Midbrain (tissue), 1 donor: ENCODE measurements at places on chromosomes 11 and 22.

GRCh38 chr11:78019808-78020207 is 3.3 kb downstream of the KCTD14 start:
- DNase-seq: no peak

DNA sequence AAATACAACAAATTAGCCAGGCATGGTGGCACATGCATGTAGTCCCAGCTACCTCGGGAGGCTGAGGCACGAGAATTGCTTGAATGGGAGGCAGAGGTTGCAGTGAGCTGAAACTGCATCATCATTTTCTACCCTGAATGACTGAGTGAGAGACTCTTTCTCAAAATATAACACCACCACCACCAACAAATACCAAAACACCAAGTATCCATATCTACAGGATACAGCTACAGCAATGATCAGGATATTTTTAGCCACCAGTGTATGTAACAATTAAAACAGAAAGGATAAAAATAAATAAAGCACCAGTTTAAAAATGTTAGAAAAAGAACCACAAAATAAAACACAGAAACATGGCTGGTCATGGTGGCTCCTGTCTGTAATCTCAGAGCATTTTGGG is 13.2 kb downstream of the A4GALT start:
- DNase-seq: no peak

DNA sequence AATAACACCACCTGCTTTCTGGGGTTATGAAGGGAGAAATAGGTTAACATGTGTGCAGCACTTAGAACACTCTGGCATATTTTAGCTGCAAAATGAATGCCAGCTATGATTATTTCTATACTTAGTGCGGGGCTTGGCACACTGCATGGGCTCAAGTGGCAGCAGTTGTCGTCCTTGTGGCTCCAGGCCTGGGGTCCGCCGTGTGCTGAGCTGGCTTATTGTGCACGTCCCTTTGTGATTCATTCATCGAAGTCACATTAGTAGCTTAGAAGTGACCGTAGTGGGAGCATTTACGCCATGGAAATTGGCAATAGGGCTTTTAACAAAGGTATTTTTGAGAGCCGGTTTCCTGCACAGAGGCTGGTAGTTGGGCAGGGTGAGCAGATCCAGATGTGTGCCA is 4.2 kb downstream of the RASD2 start:
- no peak for DNase-seq

DNA sequence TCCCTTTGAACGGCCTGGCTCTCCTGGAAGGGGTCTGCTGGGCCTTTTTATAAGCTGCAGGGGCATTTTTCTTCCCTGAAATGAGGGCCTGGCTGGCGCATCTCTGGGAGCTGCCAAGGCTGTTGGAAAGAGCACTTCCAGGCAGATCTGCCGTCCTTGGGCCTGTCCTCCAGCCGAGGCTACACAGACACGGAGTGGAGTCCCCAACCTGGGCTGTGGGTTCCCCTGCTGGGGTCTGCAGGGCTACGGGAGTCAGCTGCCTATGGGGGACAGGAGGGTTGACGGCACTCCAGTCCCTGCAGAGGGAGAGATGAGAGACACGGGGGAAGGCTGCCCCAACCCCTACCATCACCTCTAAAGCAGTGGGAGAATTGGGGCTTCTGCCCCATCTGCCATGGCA is 606.6 kb downstream of the TBC1D22A start:
- no peak for DNase-seq

- DNase-seq: no peak
Observed at GRCh38 chr11:97703851-97704250, 1314.0 kb downstream of the JRKL start.

DNA sequence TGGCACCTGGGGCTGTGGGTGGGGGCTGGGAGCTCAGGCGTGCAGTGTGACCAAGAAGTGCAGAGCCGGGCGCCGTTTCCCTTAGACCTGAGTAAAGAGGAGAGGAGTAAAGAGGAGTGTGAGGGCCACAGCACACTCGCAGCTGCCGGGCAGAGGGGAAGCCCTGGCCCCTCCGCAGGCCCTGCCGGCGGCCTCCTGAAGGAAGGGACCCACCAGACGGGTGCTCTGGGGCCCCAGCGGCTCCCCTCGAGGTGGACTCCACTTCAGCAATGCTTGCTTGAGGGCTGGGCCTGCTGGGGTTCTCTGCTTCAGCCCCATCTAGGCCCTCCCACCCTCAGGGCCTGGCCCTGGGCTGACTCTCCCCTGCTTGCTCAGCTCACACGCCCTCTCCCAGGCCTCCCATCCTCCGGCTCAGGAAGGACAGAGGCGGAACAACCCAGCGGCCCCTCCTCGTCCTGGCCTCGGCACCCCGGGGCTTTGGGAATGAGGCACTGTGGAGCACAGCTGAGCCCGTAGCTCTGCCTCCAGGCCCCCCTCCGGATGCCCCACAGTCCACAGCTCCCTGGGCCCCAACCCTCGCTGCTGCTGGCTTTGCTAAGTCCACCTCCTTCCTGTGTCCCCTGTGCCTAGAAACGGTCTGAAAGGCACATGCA is 1198.7 kb downstream of the BRD1 start:
- DNase-seq: no peak

DNA sequence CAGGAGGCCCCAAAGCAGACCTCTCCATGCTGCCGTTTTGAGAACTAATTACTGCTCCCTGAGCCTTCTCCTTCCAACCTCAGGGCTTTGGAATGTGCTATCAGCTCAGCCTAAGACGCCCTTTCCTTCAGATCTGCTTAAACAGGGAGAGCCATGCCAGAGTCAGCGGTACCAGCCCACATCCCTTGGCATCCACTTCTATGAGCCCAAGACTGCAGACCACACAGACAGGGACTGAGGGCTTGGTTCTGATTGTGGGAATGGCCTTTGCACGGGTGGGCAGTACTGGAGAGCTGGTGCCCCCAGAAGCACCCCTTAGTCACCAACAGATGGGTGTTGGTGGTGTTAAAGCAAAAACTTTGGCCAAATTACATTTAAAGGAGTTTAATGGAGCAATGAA is 146.5 kb downstream of the TTC17 start:
- no peak for DNase-seq

DNA sequence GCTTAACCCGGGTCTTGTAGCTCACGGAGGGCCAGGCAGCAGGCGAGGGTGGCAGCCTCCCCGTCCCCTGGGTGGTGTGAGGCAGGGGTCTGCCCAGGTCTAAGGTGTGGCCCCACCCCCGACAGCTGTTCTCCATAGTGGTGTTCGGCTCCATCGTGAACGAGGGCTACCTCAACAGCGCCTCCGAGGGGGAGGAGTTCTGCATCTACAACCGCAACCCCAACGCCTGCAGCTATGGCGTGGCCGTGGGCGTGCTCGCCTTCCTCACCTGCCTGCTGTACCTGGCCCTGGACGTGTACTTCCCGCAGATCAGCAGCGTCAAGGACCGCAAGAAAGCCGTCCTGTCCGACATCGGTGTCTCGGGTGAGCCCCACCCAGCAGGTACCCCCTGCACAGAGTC is 24.4 kb downstream of the SYNGR1 start:
- no peak for DNase-seq

GRCh38 chr22:27844656-27845591 is 43.4 kb upstream of the MN1 start:
- no peak for DNase-seq

- DNase-seq: no peak
Observed at GRCh38 chr11:6395470-6396060, 5.3 kb downstream of the SMPD1 start.

GRCh38 chr11:15585602-15586331 is 471.0 kb downstream of the INSC start:
- DNase-seq: no peak

DNA sequence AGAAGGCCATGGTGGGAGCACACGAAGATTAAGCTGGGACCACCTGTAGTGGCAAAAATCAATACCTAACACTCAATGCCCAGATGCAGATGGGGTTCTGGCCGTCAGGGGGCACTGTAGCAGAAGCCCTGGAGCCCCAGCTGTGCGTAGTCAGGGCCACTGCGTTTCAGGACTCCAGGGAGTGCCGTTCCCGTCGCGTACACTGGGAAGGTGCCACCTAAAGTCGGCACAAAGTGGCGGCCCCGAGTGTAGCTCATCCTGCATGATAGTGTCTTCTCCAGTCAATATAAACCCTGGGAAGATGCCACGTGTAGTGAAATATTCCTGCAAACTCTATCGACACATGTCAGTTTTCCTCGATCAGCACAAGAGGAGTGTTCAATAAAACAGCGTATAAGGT is 123.8 kb upstream of the NTM start:
- peak; percentile 77 for DNase-seq

DNA sequence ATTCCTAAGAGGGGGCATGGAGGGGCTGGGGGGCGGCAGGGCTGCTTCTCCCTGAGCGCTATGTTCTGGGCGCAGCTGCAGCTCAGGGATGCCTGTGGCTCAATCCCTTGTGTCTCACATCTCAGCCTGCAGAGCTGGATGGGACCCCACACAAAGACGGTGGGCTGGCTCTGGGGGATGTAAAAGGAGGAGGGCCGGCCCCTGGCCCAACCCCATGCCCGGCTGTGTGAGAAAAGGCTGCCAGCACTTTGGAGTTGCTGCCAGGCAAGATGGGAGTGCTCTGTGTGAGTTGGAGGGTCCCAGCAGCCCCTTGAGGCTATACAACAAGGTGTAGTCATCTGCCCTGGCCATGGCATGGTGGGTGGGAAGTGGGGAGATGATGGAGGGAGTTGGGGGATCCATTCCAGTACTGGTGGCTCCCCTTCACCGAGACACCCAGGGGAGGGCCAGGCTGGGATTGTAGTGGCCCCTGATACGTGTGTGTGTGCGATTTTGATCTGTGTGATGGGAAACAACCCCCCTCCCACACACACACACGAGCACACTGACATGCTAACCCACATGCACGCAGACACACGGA is 1.3 kb upstream of the TBX10 start:
- no peak for DNase-seq

GRCh38 chr11:133163463-133164419 is 368.6 kb downstream of the OPCML start:
- peak; percentile 54 for DNase-seq

DNA sequence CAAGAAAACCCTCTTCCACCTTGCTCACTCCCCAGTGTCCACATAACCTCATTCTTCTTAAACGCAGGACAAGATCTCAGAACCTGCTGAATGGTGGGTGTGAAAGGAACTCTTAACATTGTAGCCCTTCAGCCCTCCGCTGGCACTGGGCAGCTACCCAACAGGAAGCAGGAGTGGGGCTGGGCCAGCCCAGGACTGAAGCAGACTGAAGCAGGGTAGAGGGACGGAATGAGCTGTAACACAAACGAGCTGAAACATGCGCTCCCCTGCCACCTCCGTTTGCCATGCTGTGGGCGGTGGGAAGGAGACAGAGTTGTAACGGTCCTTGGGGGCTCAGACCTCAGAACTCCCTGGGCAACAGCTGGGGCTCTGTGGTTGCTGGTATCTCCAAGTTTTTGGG is 23.6 kb downstream of the NPAT start:
- no peak for DNase-seq

DNA sequence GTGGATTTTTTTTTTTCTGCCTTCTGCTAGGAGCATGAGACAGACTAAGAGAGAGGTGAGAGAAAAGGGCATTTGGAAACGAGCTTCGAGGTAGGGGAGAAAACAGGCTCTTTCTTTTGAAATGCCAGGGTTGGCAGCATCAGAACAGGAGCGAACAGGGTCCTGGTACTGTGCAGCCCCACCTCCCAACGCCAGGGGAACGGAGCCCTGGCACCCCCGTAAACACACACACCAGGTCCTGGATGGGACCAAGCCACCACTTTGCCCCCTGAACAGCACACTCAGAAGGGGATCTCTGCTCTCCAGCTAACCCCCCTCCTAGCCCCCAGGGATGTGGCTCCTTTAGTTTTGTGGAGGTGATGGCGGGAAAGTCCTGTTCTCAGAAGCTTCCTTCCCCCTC is 127.1 kb downstream of the CTTN start:
- DNase-seq: no peak

GRCh38 chr22:24367841-24368240 is 59.6 kb upstream of the ADORA2A start:
- DNase-seq: no peak

DNA sequence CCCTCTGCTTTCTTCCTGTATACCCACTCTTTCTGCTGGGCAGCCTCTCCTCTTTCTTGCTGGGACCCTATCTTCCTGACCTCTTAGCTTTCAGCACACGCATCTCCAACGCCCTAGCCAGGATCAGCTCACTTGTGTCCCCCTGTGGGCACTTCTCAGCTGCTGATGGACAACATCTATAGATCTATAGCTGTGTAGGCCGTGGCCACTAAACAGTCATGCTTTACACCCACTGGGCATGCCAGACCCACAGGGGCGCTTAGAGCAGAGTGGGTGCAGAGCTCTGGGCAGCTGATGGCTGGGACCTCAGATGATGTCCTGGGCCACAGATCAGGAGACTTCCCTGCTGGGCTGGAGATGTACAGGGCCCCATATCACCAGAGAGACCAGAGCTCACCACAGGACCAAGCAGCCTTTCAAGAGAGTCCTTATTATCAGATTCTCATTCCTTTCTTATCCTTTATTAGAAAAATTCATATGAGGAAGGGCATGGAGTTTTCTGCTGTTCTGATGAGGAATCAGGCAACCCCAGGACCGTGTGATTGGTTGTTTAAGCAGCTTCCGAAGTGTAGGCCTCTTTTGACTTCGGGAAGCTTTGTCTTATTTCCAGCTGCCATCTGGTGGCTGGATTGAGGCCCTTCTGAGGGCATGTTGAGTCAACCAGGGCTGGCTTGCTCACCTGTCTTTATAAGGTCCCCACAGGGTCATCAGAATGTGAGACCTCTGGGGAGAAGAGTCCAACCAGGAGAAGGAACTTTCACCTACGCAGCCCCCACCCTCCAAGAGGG is 60.5 kb downstream of the OSBP2 start:
- DNase-seq: peak; percentile 77

GRCh38 chr11:68946416-68947090 is 34.2 kb downstream of the MRGPRD start:
- no peak for DNase-seq

DNA sequence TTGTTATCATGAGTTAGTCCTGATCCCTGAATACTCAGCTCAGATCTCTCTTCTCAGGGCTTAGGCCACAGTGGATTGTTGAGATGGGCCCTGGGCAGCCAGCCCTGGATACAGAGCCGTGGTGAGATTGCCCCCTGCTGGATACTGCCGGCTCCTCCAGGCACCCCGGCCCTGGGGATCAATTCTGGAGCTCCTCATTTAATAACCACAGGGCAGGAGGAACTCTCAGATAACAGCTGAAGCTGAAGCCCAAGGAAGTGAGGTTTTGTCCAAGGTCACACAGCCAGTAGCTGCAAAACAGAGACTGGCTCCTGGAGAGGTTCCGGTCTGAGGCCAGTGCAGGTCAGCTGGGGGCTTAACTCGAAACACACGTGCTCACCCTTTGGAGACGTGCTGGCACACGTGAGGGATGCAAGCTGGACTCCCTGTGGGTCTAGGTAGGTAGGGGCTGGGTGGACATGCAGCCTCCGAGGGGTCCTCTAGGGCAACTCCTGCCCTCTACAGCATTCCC is 16.0 kb downstream of the USH1C start:
- DNase-seq: peak; percentile 82
